ENCODE measurements at places on chromosomes 1 and 21.

DNA sequence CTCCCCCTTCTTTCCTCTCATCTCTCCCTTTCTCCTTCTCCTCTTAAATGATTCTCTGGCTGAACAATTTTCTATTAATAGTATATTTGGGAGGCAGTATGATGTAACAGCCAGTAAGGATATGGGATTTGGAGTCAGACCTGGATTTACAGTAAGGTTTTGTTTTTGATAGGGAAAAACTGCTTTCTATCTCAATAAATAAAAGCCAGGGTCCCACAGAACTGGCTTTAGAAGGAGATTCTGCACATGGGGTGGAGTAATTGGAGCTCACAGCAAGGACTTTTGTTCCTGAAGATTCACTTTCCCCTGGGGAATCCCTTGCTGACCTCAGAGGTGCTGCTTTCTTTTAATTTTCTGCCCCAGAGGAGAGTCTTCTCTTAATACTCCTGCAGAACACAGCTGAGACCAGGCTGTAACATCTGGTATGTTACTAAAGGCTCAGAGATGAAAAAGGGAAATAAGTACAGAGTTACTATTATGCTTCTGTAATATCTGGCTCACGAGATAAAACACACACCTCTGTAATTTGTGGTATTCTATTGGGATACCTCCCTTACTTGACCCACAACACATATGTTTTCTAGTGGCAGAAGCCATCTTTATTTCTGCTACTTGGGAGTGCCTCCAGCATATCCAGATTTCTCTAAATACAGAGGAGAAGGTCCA is 13.4 kb downstream of the EPB41 start:
- no peak for DNase-seq

DNA sequence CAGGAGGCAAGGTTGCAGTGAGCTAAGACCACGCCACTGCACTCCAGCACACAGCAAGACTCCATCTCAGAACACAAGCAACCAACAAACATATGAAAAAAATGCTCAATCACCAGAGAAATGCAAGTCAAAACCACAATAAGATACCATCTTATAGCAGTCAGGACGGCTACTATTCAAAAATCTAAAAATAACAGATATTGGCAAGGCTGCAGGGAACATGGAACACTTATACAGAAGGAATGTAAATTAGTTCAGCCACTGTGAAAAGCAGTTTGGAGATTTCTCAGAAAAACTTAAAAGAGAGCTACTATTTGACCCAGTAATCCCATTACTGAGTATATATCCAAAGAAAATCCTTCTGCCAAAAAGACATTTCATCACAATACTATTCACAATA is 27.6 kb upstream of the POGK start:
- no peak for DNase-seq

DNA sequence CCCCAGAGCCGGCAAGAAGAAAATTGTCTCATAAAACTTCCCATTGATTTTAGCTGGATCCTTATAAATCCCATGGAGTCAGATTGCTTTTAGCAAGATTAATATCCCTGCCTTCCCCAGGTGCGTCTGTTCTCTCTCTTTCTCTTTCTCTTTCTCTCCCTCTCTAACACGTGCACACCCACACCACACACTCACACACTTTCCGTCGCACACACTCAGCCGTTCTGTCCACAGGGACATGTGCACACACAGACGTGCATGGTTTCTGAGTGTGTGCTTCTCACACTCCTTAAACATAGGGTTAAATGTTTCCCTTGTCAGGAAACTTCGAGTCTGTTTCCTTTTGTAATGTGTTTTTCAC is 98.7 kb upstream of the NFIA start:
- DNase-seq: no peak

GRCh38 chr21:21290751-21291150 is 292.5 kb downstream of the NCAM2 start:
- DNase-seq: no peak

DNA sequence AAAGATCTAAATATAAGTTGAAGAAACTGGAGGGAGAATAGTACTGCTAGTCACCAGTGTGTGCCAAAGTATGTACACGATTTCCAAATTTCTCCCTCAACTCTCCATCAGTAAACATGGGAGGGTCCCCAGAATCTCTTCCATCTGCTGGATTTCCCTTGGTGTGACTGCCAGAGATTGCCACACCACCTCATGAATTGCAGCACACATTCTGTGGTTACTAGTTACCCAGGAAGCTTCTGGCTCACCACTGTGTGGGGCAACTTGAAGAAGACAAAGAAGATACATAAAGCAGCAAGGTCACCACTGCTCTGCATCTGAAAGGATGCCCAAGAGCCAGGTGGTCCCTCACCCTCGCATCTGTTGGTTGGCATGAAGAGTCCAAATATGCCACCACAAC is 191.7 kb upstream of the ESRRG start:
- DNase-seq: no peak

DNA sequence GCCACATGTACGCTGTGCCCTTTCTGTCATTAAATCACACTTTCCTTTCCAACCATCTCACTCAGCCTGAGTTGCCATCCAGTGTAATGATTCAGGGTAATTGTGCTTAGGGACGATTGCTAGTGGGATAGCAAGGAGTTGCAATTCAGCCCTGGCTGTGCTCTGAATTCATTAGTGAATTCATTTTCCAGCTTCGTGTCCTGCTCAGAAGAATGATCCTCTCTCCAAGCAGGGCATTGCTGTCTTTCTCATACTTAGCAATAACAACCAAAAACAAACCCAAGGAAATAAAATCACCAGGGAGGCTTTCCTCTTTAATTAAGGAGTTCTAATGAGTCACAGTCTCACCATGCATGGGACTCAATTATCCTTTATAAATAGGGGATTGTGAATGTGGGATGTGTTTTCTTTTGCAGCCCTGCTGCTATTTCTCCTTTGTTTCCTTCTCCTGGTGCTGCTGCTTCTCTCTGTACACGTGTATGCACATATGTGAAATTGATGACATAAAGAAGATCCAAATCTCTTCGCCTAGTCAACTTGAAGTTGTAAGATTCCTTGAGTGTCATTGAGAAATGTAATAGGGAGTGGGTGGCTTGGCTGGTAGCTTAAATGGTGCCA is 167.0 kb downstream of the TSEN15 start:
- no peak for DNase-seq

All from activated CD8-positive, alpha-beta T cell treated with anti-CD3 and anti-CD28 coated beads for 36 hours (primary cell).